ENCODE measurements at places on chromosomes 7 and 10.

GRCh38 chr7:98621573-98622482 is 4.7 kb downstream of the NPTX2 start:
- DNase-seq, result no peak

GRCh38 chr10:21668831-21669230 is 134.8 kb downstream of the MLLT10 start:
- DNase-seq, result no peak

- DNase-seq, result no peak
These were observed 248.0 kb upstream of the NPY start for GRCh38 chr7:24036033-24036412.

- no peak for DNase-seq
These were observed 4.0 kb downstream of the GFRA1 start for GRCh38 chr10:116268976-116269375.

DNA sequence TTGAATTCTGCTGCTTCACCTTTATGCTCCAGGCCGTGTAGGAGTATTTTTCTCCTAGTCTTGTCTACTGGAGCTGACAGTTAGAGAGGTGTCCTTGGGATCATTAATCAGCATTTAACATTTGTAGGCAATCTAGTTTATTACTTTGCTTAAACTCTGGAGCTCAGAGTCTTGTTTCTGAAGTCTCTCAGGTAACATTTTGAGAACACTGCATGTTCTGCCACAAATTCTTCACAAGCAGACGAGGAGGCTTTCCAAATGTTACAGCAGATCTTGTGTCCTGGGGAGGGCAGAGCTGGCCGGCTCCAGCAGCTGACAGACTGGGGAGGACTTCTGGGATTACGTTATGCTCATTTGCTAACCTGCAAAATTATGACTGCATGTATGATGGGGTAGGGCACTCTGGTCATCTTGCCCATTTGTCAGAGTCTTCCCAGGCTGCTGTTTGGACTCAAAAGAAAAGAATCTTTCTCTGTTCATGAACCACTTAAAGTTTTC is 50.5 kb downstream of the GALNT17 start:
- DNase-seq, result no peak

GRCh38 chr7:32916006-32916405 is 24.4 kb upstream of the KBTBD2 start:
- DNase-seq, result no peak

All from esophagus squamous epithelium (tissue), 5 donors.